NCI-H774 (cell line): ENCODE measurements at places on chromosomes 2 and 18.

GRCh38 chr2:101251844-101252407 lies 760 bp upstream of the CNOT11 start:
- DNase-seq: peak; percentile 40

DNA sequence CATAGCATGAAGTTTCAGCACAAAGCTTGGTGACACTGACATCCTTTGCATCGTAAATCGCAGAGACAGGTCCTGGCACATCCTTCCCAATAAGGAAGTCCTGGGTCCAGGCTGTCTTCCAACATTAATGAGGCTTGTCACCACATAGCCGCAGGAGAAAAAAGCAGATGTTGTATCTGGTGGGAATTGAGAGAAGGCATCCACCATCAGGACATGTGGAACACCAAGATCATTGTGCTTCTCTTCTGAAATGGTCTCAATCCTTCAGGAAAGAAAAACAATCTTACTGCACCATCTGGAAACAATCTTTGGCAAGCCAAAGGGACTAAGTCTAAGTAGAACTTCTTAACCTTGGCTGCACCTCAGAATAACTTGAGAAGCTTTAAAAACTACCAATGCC lies 119.0 kb upstream of the ARHGAP28 start:
- DNase-seq: no peak

GRCh38 chr2:219272995-219273394 lies 6.2 kb upstream of the DNAJB2 start:
- DNase-seq: no peak

DNA sequence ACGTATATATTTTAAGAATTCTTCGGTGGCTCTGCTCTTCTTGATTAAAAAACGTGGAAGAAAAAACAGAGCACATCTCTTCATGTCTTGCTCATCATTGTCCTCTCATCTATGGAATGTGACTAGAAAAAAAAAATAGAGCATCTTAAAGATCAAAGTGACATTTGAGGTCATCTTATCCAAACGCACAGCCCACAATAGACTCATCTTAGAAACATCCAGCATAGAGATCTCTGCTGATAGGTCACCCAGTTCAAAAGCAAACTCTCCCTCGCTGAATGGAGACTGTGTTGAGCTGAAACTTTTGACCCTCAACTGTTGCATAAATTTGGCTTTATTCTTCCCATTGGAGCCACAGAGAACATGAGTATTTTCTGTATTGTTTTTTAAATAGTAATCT lies 65.2 kb downstream of the CMPK2 start:
- DNase-seq: no peak

- DNase-seq: no peak
Measured at GRCh38 chr2:62475172-62476011, 30.6 kb downstream of the TMEM17 start.

DNA sequence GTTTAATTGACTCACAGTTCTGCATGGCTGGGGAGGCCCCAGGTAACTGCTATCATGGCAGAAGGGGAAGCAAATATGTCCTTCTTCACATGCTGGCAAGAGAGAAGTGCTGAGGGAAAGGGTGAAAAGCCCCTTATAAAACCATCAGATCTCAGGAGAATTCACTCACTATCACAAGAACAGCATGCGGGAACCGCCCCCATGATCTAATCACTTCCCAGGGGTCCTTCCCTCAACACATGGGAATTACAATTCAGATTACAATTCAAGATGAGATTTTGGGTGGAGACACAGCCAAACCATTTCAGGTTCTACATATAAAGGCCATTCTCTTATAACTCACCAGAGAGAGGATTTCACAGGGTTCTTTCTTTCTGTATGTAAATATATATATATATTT lies 62.9 kb downstream of the VRK2 start:
- no peak for DNase-seq

- no peak for DNase-seq
Measured at GRCh38 chr2:100903534-100904258, 83.8 kb downstream of the NPAS2 start.

DNA sequence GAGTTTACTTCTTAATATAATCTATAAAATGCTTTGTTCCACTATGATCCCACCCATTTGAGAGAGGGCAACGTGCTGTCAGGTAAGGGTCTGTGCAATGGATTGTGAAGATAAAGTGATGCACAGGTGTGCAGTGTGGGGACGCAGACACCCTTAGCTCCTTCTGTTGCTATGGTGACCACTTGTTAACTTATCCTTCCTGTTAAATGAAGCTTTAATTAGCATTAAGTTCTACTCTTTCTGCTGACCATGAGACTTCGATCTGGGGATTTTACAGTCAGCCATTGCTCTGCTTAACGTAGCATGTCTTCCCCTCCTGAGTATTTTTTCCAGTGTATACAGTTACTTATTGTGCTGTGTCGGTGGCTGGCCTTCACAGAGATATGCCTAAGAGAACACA lies 23.1 kb upstream of the ALKAL2 start:
- DNase-seq: no peak

GRCh38 chr2:172408143-172408766 lies 19.1 kb upstream of the ITGA6 start:
- peak; percentile 37 for DNase-seq

DNA sequence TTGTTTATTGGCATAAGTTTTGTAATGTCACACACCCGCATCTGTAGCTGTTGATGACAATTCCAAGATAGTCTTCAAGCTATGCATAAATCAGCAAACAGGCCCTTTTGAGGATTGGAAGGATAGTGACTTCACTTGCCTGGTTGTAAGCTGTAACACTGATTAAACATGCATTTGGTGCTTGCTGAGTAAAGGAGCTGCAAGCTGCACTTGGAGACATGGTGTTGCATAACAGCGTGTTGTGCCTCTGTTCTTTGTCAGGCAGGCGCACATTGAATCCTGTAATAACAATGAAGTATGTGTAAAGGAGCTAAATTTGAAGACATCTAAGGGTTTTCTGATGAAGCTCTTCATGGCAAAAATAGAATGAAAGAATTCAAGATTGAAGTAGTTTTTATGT lies 68.7 kb upstream of the TTC27 start:
- DNase-seq: no peak

GRCh38 chr2:23355001-23355400 lies 30.0 kb upstream of the KLHL29 start:
- DNase-seq: no peak

- no peak for DNase-seq
Measured at GRCh38 chr2:30276455-30276911, 45.1 kb downstream of the LBH start.

- no peak for DNase-seq
Measured at GRCh38 chr2:168633895-168634294, 168.5 kb upstream of the NOSTRIN start.

GRCh38 chr2:178478130-178478438 lies 316 bp downstream of the FKBP7 start:
- DNase-seq: no peak

GRCh38 chr2:85579266-85579935 lies 2.0 kb downstream of the VAMP8 start:
- no peak for DNase-seq

DNA sequence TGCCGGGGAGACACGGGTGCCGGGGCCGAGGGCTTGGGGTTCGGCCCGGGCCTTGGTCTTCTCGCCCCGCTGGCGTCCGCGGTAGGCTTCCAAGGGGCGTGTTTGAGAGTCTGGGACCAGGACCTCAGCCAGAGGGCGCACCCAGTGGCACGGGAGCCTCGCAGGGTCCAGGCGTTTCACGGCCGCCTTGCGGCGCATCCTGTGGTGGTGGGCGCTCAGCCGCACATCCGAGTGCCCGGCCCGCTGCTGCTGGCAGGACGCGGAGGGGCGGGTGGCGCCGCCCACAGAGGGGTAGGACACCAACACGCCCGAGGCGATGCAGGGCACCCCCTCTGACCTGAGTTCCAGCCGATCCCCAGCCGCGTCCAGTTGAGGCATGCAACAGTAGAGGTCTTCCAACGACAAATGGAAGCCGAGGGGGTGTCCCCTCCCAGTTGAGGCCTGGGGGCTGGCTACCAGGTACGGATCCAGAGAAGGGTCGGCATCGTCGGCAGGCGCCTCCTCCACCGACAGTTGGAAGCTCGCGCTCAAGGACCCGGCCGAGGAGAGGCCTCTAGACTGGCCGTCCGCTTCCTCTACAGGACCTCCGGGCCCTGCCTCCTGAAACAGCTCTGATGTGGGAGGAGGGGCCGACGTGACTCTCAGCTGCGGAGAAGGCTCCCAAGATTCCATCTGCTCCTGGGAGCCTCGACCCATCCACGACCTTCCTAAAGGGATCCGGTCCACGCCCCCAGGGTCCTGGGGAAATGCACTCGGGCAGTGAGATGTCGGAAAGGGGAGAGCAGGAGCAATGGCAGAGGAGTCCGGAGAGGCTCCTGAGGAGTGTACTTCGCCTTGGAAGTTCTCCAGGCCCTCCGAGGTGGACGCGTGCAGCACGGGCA lies 6.3 kb downstream of the C2orf81 start:
- DNase-seq: no peak

DNA sequence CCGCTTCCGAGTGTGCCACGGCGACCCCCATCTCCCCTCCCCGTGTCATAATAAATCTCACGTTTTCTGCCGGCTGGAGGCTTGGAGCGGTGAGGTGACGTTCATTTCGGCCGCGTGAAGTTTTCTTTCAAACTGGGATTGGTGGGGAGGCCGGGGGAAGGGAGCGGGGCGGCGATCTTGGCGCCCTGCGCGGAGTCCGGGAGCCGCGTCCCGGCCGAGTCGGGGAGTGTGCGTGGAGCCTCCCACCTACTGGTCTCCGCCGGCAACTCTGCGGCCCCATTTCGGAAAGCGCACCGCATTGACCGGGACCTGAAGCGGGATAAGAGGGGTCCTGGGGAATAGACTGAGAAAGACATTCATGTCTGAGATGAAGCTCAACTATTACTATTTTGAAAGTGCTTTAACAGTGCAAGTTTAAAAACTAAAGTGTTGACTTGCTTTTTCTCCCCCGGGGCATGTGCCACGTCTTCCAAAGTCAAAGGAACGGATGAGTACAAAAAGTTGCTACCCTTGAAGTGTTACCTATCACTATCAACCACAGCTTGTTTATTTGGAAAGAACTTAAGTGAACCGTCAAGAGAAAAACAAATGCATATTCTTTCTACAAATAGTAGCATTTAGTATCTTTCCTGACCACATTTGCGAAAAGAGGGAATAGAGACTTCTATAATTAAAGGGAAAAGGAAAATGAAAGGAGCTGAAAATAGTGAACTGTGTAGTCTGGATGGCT lies 818 bp upstream of the IKZF2 start:
- DNase-seq: peak; percentile 50

- no peak for DNase-seq
Measured at GRCh38 chr2:232592772-232593395, 40.5 kb upstream of the EFHD1 start.

GRCh38 chr2:218658671-218659257 lies 659 bp downstream of the ZNF142 start:
- DNase-seq: no peak

- DNase-seq: no peak
Measured at GRCh38 chr2:92073815-92074548, 2797.2 kb upstream of the TEKT4 start.

DNA sequence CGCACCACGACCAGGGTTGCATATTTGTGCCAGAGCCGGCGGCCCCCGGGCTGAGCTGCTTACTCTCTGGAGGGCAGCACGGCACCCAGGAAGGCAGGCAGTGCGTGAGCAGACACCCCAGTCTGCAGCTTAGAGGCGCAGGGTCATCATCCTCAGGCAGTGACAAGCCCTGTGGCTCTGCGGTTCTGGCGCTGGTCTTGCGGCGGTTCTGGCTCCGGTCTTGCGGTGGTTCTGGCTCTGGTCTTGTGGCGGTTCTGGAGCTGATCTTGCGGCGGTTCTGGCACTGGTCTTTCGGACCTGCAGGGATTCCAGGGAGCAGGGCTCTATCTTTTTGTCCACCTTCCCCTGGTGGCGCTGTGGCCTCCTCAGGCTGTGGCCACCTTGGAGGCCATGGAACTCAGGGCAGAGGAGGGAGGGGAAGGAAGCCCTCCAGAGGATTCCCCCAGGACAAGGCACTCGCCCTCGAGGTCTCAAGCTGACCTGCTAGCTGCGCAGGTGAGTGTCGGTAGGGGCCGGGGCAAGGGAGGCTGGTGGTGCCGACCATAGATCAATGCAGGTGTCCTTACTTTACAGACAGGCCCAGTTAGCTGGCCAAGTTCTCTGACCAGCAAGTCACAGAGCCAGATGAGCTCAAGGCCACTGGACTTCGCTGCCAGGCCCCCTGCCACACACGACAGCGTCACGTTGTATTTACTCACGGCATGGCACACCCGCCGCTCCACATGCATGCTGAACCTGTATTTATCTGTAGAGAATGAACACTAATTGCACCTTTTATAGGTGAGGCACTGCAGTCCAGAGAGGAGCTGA lies 14.9 kb downstream of the ESPNL start:
- no peak for DNase-seq

DNA sequence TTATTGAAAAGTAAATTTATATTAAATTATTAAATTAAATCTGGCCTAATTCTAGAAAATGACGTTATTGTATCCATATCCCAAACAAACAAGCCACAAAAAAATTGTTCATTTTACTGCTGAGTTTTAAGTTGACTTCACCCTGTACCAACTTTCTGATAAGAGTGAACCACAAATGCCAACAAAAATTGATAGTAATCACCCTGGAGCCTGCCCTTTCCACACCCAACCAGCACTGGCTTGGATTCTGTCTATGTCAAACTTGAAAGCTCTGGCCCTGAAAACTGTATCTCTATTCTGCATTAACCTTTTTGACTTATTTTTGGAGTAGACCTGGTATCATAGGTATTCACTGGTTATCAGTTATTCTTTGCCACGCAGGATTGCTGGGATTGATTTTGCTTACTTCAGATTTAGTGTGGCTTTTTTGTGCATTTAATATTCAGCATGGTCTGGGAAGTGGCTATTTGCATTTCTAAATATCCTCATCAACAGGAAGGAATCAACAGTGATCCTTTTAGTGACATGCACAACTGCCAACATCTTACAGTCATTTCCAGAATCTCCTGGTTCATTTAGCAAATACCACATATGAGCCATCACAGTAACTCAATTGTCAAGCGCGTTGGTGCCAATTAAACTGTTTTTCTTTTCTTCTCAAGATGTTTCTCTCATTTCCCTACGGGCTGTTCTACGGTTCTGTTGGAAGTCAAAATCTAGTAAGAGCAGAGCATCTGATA lies 11.4 kb upstream of the SRBD1 start:
- no peak for DNase-seq

GRCh38 chr2:183964565-183964964 lies 633.8 kb upstream of the ZNF804A start:
- DNase-seq: no peak

GRCh38 chr2:16139663-16140615 lies 199.6 kb downstream of the MYCN start:
- DNase-seq: no peak

GRCh38 chr2:241001413-241002274 lies 3.2 kb downstream of the SNED1 start:
- DNase-seq: no peak
